Omental fat pad (tissue), 4 donors: ENCODE measurements at places on chromosomes 7 and 10. TPM values are rescaled to one million over a fixed set of nuclear protein-coding genes. Genes with fewer than 3 reads are reported as not detected.

GRCh38 chr7:42096681-42097561 lies 140.1 kb downstream of the GLI3 start:
- DNase-seq, result no peak

- DNase-seq, result no peak
Observed at GRCh38 chr7:50300336-50300735, 4.2 kb upstream of the IKZF1 start.

DNA sequence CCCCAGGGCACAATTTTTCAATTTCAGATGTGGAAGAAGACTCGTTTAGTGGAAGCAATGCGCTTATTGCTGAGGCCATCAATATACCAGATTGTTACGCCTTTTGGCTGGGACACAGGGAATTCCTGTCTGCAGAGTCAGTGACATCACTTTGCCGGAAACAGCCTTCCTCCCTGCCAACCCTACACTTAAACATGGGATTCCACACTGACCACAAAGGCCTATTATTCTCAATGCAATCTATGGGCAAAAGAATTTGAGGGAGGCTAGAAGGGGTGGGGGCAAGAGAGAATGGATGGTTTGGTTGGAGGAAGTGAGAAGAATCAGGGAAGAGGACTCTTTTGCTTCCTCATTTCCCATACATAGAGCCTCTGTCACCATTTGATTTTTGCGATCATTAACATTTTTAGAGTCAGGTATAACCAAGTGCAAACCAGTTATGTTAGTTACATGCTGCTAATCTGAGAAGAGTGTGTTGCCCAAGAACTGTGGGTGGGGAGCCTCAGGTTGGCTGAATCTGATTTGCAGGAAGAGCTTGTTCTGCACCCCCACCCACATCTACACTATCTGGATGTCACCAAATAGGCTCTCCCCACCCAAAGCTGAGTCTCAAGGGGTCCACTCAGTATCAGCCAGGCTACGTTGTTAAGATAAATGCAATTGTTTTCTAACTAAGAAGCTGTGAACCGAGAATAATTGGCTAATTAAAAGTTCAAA lies 58.2 kb downstream of the ENTPD1 start:
- DNase-seq, result no peak

- no peak for DNase-seq
Observed at GRCh38 chr10:33314811-33315561, 19.5 kb downstream of the NRP1 start.

DNA sequence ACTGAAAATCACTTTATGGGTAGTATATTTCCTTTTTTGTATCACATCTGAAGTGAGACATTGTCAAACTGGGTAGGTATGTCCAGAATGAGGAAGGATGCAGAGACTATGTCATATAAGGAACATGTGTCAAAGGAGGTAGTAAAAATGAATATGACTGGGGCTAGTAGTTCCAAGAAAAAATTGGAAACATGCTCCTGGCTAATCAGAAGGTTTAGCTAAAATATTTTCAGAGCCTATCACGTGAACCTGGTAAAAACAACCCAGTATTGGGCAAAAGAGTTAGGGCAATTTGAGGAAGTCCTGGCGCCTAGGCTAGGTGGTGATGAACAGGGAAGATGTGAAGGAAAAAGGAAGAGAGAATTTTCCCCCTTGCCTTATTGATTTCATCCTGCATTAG lies 26.4 kb downstream of the ENTPD1 start:
- DNase-seq, result no peak

Gene SFRP4
- 23.0 TPM for total RNA-seq
